Panc1 (cell line): ENCODE measurements at places on chromosomes 16 and 17. TPM values are rescaled to one million over a fixed set of nuclear protein-coding genes. Genes with fewer than 3 reads are reported as not detected.

- no peak overlapping the region for H3K4me3 ChIP-seq
- H3K27me3 ChIP-seq = no peaks in the 10 kb centered on the region
- no peak overlapping the region for H3K27ac ChIP-seq
- no peaks in the 10 kb centered on the region for H3K36me3 ChIP-seq
- H3K4me1 ChIP-seq = no peaks in the 10 kb centered on the region
Observed at GRCh38 chr16:27625050-27625697, 75.2 kb downstream of the KATNIP start.

DNA sequence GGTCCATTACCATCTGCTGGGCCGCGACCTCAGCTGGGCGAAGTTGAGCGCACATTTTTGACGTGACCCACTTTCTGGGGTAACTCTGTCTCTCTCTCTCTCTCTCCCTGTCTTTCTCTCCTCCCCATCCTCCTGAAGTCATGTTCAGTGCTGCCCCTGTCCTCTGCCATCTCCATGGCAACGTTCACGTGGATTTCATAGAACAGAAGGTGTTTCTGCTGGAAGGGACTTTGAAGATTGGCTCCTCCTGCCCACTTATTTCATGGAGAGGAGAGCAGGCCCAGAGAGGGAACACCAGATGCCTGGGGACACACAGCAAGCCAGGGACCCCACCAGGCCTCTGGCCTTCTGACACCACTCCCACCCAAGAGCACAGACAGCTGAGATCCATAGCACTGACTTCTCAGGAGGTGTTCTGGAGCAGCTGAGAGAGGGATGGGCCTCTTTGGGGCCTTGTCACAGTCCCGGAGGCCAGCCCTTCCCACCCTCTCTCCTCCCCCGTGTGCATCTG, 4.2 kb upstream of the CCNF start:
- no peak for DNase-seq
- peaks cover 8% of the 10 kb centered on the region; the same call in 1 of the 2 replicates for H3K4me1 ChIP-seq
- peaks cover under 1% of the 10 kb centered on the region; the same call in 1 of the 2 replicates for H3K36me3 ChIP-seq
- H3K4me3 ChIP-seq = no peak overlapping the region
- no peak overlapping the region for H3K27ac ChIP-seq

- peaks cover 5% of the 10 kb centered on the region; the same call in 1 of the 2 replicates for H3K4me1 ChIP-seq
- no peaks in the 10 kb centered on the region for H3K27me3 ChIP-seq
- H3K4me3 ChIP-seq = no peak overlapping the region
- DNase-seq = no peak
- no peak overlapping the region for H3K27ac ChIP-seq
- no peaks in the 10 kb centered on the region for H3K36me3 ChIP-seq
Observed at GRCh38 chr16:48168075-48168474, 12.3 kb upstream of the ABCC12 start.

DNA sequence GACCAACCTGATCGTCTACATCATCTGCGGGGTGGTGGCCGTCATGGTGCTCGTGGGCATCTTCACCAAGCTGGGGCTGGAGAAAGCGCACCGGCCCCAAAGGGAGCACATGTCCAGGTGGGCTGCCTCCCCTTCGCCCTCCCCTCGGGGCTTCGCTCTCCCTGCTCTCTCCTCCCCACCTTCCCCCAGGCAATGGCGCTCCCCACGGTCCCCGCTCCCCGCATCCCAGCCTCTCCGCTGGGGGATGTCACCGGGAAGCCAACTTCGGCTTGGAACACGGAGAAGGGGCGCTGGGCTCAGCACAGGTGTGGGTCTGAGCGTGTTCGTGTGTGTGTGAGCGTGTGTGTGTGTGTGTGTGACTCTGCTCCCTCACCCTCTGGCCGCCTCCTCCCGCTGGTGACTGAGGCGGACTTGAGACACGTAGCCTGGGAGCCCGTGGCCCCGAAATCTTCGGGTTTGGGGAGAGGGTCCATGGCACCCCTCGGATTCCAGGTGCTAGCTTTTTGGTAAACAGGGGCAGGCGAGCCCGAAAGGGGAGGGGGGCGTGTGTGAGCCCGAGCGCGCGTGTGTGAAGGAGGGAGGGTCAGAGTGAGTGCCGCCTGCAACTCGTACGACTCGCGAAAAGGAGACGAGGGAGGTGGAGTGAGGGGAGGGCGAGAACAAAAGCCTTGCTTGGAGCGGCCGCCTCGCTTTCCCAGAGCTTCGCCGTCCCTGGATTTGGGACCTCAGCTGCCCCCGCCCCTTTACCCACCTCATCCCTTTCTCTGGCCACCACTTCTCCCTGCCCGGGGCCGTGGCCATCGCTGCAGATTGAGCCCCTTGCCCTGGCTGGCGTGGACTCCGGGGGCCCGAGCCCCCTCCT, 1.3 kb downstream of the SHISA9 start:
- H3K4me3 ChIP-seq = no peak overlapping the region
- no peak for DNase-seq
- no peaks in the 10 kb centered on the region for H3K36me3 ChIP-seq
- peaks cover 2% of the 10 kb centered on the region; the same call in 1 of the 2 replicates for H3K4me1 ChIP-seq

- H3K36me3 ChIP-seq = no peaks in the 10 kb centered on the region
- no peak overlapping the region for H3K27ac ChIP-seq
- H3K4me3 ChIP-seq = no peak overlapping the region
- no peaks in the 10 kb centered on the region for H3K27me3 ChIP-seq
Observed at GRCh38 chr17:45667591-45668171, 116.4 kb upstream of the CRHR1 start.

- DNase-seq = no peak
- H3K4me3 ChIP-seq = no peak overlapping the region
- no peaks in the 10 kb centered on the region for H3K4me1 ChIP-seq
- no peak overlapping the region for H3K27ac ChIP-seq
Observed at GRCh38 chr16:48734220-48734619, 124.2 kb upstream of the N4BP1 start.

The SDR42E1 gene
- 0.33 TPM for total RNA-seq

The ZNF423 gene
- total RNA-seq = 0.49 TPM
